ENCODE measurements at places on chromosomes 1 and 21.

GRCh38 chr1:37673920-37674319, 18.4 kb upstream of the CDCA8 start:
- DNase-seq, result no peak

- no peak for DNase-seq
Observed at GRCh38 chr1:169527451-169528214, 41.9 kb upstream of the SLC19A2 start.

DNA sequence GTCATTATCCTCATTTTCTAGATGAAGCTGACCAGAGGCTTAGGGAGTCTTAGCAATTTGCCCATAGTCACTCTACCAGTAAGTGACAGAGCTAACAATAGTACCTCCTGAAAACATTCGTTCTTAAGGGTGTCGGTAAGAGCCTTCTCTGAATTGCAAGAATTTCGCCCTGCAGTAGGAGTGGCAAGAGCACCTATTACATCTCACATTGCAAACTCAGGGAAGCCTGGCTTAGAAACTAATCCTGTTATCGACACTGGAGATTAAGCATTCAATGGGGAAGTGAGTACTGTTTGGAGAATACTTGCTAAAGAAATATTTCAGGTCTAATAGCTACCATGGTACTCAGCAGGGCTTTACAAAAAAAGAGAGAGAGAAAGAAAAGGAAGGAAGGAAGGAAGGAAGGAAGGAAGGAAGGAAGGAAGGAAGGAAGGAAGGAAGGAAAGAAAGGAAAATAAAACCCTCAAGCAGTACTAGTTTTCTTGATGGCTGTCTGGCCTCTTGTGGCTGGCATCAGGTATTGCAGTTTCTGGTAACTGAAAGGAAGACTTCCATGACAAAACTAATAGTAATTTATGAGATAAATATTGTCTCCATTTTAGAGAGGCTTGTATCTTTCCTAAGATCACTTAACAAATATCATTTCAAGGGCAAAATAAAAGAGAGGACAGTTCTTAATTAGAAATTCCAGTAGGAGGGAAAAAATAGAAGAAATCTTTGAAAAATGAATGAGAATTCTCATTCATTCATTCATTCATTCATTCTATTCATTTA, 10.4 kb downstream of the C1orf226 start:
- no peak for DNase-seq

GRCh38 chr1:150072959-150073358, 5.4 kb downstream of the VPS45 start:
- no peak for DNase-seq

DNA sequence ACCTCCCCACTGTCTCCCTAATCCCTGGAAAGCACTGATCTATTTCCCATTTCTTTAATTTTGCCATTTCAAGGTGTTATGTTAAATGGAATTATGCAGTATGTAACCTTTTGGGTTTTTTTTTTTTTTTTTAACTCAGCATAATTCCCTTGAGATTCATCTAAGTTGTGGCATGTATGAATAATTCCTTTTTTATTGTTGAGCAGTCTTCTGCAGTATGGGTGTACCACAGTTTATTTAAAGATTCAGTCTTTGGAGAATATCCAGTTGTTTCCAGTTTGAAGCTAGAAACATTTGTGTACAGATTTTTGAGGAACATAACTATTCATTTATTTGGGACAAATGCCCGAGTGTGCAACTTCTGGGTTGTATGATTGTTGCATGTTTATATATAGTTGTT, 162.2 kb upstream of the FAM78B start:
- DNase-seq, result no peak

GRCh38 chr1:56660293-56660692, 15.2 kb downstream of the PRKAA2 start:
- DNase-seq, result no peak

GRCh38 chr1:111234258-111234657, 6.7 kb downstream of the CHI3L2 start:
- no peak for DNase-seq

DNA sequence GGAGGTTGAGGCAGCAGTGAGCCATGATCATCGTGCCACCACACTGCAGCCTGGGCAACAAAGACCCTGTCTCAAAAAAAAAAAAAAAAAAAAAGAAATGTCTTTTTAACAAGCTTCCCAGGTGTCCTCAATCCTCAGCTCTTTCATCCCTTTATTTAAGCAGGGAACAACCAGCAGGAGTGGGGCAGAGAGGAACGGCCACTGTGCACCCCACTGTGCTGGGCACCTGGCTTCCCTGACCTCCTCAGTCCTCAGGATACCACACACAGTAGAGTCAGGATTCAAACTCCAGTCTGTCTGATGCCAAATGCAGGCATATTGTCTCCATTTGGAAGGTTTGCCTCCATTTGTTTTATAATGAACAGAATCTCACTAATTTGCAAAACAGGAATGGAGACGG, 19.8 kb upstream of the PTAFR start:
- DNase-seq, result no peak

- no peak for DNase-seq
Observed at GRCh38 chr1:202591515-202591914, 118.7 kb downstream of the SYT2 start.

GRCh38 chr1:73604211-73604610, 593.8 kb downstream of the LRRIQ3 start:
- no peak for DNase-seq

DNA sequence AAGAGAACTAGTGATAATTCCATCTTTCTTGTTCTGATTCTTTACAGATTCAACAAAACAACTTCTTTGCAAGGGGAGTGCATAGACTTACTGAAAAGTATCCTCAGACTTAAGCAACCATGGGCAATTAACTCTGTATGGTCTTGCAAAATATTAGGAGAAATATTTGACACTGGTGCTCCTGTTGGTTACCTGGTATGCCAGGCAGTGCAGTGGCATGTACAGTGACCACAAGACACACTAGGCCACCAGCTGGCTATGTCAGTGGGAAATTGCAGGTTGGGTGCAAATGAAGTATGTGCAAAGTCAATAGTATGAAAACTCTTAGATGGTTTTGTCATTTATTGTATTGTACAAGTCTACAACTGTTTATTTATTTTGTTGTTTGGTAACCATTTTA, 34.5 kb downstream of the EPS15 start:
- no peak for DNase-seq

GRCh38 chr1:32965251-32965747, 690 bp upstream of the RNF19B start:
- no peak for DNase-seq

DNA sequence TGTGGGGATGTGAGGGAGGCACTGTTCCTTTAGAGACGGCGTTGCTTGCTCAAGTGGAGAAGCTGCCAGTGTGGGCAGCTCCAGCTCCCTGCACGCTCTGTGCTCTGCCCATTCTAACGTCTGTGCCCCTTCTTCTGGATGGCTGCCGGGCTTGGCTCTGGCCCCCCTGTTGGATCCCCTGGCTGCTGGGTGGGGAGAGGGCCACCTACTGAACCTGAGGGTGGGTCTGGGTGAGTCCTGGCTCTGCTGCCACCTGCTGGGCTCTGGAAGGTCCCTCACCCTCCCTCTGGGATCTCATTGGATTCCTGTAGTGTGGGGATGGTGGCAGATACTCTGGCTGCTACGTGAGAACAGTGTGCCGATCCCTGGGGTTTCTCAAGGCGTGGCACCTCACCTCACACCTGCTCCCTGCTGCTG, 5.0 kb downstream of the PFKL start:
- no peak for DNase-seq
